ENCODE measurements at places on chromosomes 2 and 18.

GRCh38 chr2:8174641-8175257, 507.1 kb upstream of the ID2 start:
- no peak for DNase-seq

GRCh38 chr2:79817288-79817687, 304.4 kb downstream of the CTNNA2 start:
- no peak for DNase-seq

DNA sequence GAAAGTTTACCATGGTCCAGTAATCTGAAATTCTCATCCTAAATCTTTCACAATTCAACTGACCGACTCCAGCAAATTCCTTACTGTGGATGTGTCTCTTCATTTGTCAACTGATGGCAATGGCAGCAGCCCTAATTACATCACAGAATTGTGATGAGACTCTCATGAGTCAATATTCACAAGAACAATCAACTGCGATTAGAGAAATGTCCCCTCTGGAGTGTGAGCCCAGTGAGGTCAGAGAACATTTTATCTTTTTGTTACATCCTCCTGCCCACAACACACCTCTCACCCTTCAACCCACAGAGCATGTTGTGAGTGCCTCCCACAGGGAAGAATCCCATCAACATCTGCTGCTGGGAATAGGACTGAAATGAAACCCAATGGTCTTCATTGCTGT, 73.6 kb downstream of the CD226 start:
- DNase-seq, result no peak

DNA sequence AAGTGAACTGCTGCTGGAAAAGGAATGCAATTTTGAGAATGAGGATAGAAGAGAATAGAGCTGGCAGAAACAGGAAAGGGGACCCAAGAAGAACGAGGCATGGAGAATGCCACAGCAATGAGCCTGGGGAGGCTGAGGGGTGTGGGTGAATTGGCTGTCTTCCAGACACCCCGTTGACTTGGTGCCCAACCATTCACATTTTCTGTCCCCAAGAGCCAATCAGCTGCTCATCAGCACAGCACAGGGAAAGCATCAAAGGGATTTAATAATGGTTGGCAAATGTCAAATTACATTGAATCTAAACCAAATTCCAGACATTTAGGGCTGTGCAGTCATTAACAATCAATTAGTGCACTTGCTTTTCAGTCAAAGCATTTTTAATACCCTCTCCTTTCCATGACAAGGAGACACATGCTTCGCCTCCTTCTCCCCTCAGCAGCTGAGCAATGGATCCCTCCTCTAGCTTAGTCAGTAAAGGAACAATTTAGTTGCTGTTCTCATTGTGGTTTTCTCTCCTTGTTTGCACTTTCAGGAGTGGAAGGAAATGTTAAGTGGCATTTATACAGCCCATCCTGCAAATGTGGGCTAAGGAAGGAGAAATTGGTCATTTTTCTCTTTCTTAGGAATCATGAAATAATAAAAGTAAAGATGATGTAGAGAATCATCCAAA, 98.8 kb downstream of the KLF7 start:
- no peak for DNase-seq

GRCh38 chr2:212921711-212922110, 229.7 kb downstream of the IKZF2 start:
- no peak for DNase-seq

DNA sequence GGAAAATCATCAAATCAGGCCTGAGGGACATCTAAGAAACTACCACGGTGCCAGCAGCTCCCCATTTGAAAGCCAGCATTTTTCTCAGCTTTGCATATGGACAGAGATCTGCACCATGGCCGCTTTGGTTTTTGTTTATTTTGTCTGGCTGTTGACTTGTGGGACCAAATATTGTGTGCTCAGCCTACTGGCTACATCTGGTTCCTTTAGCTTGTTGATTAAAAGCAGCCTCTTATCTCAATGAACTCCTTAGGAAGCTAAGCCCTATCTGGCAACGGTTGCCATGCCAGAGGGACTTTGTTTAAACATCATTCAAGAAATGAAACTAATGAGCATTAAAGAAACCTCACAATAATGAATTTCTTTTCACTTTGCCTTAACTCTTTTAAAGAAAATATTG, 32.4 kb upstream of the CCDC150 start:
- DNase-seq, result peak; percentile 59

DNA sequence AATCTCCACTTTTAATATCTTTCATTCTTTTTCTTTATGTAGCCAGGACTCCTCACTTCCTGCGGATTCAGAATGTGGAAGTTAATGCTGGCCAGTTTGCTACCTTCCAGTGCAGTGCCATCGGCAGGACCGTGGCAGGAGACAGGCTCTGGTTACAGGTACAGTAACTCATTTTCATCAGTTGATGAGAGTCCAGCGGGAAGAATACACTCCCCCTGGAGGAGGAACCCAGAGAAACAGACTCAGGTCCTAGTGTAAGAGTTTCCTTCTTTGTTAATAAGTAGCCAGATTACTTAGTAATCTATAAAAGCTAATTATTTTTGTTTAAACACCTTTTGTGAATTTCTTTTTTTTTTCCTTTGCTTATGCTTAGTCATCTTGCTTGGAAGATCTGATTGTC, 359.4 kb downstream of the PTPRM start:
- DNase-seq, result peak; percentile 54

DNA sequence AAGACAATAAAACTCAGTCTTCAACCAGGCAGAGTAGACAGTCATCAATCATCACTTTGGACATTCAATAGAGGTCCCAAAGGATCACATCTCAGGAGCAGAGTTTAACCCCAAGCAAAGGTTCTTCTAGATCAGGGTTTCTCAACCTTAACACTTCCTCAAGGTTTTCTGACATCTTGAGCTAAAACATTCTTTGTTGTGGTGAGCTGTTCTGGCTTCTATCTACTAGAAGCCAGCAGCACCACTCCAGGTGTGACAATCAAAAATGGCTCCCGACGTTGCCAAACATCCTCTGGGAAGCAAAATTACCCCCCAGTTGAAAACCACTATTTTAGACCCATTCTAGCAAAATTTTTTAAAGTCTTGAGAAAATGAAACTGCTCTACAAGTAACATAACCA, 22.0 kb downstream of the RTTN start:
- no peak for DNase-seq

GRCh38 chr2:151919786-151920185, 91.6 kb upstream of the ARL5A start:
- DNase-seq, result no peak

- DNase-seq, result no peak
These were observed 1.4 kb downstream of the RPRD1A start for GRCh38 chr18:36066001-36066400.

GRCh38 chr2:135638825-135639224, 102.8 kb upstream of the UBXN4 start:
- DNase-seq, result no peak

DNA sequence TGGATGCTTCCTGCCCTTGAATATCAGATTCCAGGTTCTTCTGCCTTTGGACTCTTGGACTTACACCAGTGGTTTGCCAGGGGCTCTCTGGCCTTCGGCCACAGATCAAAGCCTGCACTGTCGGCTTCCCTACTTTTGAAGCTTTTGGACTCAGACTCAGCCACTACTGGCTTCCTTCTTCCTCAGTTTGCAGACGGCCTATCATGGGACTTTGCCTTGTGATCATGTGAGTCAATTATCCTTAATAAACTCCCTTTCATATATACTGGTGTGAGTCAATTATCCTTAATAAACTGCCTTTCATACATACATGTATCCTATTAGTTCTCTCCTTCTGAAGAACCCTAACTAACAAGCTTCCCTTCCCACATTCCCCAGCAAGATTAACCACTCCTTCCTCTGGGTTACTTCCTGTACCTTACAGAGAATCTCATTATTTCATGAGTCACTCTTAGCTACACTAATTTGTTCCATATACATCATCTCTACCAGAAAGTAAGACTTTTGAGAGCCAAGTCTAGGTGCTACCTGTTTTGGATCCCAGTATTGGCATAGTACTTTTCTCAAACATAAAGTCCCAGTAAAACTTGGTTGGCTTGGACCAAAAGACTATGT, 31.3 kb upstream of the LRATD1 start:
- DNase-seq, result no peak

- no peak for DNase-seq
These were observed 85.1 kb upstream of the ACAA2 start for GRCh38 chr18:49898421-49898820.

DNA sequence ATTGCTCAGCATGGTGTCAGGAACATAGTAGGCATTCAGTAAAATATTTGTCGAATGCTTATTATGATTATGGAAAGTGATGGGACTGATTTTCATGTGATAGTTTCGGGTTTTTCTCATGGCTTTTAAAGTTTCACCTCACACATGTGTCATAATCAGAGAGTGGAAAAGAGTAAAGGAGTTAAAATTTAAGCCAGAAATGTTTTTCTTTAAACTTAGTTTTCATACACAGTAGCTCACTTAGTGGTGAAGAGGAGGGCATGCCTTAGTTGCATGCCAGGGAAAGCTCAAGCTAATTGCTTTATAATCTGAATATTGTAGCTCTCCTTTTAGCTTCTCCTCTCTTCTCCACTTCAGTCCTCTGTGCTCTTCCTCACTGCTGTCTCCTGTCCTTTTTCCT, 38.0 kb downstream of the EHBP1 start:
- DNase-seq, result no peak

GRCh38 chr2:18910843-18911242, 321.5 kb upstream of the NT5C1B start:
- no peak for DNase-seq
